Right ventricle myocardium inferior (tissue), 1 donor: ENCODE measurements at places on chromosomes 5 and 9. TPM values are rescaled to one million over a fixed set of nuclear protein-coding genes. Genes with fewer than 3 reads are reported as not detected.

The MEGF10 gene
- total RNA-seq, result 0.43 TPM

The JAKMIP2 gene
- 0.16 TPM for total RNA-seq

The RGP1 gene
- total RNA-seq, result 29.0 TPM

The SLC31A2 gene
- total RNA-seq, result 14.6 TPM

The C5 gene
- total RNA-seq, result 1.6 TPM

The SLC36A2 gene
- 0.60 TPM for total RNA-seq

The PRRX2 gene
- total RNA-seq, result 0.54 TPM

The F2RL2 gene
- 0.14 TPM for total RNA-seq

The BNC2 gene
- total RNA-seq, result 4.3 TPM

The CYLC2 gene
- not detected for total RNA-seq

The FAM81B gene
- 6.4 TPM for total RNA-seq

The SHC3 gene
- 1.1 TPM for total RNA-seq

The SPINK7 gene
- total RNA-seq, result not detected

The IRX1 gene
- total RNA-seq, result 1.3 TPM

The TAS2R1 gene
- not detected for total RNA-seq

The NME5 gene
- total RNA-seq, result 3.9 TPM

The GRPEL2 gene
- 11.6 TPM for total RNA-seq

The C5orf52 gene
- total RNA-seq, result not detected

The LRRC26 gene
- not detected for total RNA-seq

The TMEM174 gene
- total RNA-seq, result not detected

The BRD3 gene
- 31.6 TPM for total RNA-seq

The VLDLR gene
- total RNA-seq, result 134 TPM

The TAF11L2 gene
- not detected for total RNA-seq

The PCDHB10 gene
- total RNA-seq, result 0.84 TPM

The PRR16 gene
- 12.7 TPM for total RNA-seq

The FOXD4 gene
- not detected for total RNA-seq

The CDH12 gene
- not detected for total RNA-seq

The PHF2 gene
- 28.7 TPM for total RNA-seq

The LCNL1 gene
- total RNA-seq, result 8.6 TPM

The ACER2 gene
- total RNA-seq, result 3.2 TPM

The PCDH12 gene
- total RNA-seq, result 10.4 TPM

The SEC24A gene
- 6.9 TPM for total RNA-seq

The ZNF462 gene
- total RNA-seq, result 21.1 TPM

The TBC1D13 gene
- total RNA-seq, result 16.6 TPM

The FRMPD1 gene
- 1.9 TPM for total RNA-seq

The DNM1 gene
- total RNA-seq, result 6.1 TPM

The CCDC127 gene
- 9.4 TPM for total RNA-seq

The LURAP1L gene
- 1.9 TPM for total RNA-seq

The ORM2 gene
- total RNA-seq, result not detected

The ADRA1B gene
- 2.7 TPM for total RNA-seq

The SLC45A2 gene
- total RNA-seq, result not detected

The UHRF2 gene
- 16.0 TPM for total RNA-seq

The KCNMB1 gene
- 0.76 TPM for total RNA-seq

The RAB3C gene
- total RNA-seq, result 0.92 TPM

The FXN gene
- total RNA-seq, result 36.6 TPM

The LCN12 gene
- total RNA-seq, result 2.9 TPM

The OCLN gene
- 1.5 TPM for total RNA-seq

The SOX30 gene
- 0.19 TPM for total RNA-seq

The RFK gene
- total RNA-seq, result 23.9 TPM

The IL9 gene
- not detected for total RNA-seq

The TRIO gene
- total RNA-seq, result 56.9 TPM

The GBGT1 gene
- total RNA-seq, result 8.2 TPM

The CAPSL gene
- total RNA-seq, result not detected

The SLU7 gene
- total RNA-seq, result 46.9 TPM

The CBY3 gene
- not detected for total RNA-seq

The IL33 gene
- 29.6 TPM for total RNA-seq
